ENCODE measurements at places on chromosomes 7 and 10.

- DNase-seq, result no peak
These were observed 472.8 kb upstream of the STEAP1 start for GRCh38 chr7:89681448-89681847.

GRCh38 chr10:124917428-124918190 is 24.3 kb upstream of the ZRANB1 start:
- peak; percentile 17 for DNase-seq

DNA sequence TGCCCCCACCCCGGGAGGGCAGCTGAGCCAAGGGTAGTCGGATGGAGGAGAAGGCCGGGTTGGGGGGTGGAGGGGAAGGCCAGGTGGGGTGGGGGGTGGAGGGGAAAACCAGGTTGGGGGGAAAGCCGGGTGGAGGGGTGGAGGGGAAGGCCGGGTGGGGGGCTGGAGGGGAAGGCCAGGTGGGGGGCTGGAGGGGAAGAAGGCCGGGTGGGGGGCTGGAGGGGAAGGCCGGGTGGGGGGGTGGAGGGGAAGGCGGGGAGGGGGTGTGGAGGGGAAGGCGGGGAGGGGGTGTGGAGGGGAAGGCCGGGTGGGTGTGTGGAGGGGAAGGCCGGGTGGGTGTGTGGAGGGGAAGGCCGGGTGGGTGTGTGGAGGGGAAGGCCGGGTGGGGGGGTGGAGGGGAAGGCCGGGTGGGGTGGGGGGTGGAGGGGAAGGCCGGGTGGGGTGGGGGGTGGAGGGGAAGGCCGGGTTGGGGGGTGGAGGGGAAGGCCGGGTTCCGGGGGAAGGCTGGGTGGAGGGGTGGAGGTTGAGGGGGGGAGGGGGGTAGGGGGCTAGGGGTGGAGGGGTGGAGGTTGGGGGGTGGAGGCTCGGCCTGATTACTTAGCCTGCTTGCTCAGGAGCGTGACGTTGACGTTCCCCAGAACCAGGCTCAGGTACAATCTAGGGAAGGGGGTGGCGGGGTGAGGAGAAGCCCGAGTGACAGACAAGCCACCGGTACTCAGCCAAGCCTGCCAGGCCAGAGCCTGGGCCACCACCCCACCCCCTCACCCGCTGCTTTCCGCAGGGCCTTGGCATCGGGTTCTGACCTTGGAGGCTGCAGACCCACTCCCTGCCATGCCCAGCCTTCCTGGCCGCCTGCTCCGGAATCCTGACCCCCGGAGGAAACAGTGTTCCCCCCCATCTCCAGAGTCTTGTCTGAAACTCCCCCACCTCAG is 5.6 kb downstream of the TMEM120A start:
- no peak for DNase-seq

GRCh38 chr7:147547252-147547897 is 1043.2 kb upstream of the C7orf33 start:
- DNase-seq, result no peak

- no peak for DNase-seq
These were observed 88.8 kb upstream of the MDFIC start for GRCh38 chr7:114832906-114833595.

DNA sequence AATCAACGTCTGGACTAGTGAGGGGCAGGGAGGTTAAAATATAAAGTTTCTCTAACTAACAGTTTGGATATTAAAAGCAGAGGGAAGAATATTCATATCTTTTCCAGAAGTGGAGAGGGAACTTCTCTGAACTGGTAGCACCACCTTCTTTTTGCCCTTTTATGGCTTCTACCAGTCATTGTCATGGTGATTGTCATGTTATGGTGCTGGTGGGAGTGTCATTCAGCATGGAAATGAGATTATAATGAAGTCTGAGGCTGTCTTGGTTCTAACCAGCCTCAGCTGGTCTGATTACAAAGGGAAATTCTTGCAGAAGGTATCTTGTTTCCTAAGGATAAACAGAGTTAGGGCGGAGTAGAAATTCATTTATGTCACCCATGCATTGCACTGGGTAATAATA is 523.8 kb downstream of the ZWINT start:
- no peak for DNase-seq

- no peak for DNase-seq
These were observed 36.8 kb downstream of the WIPF3 start for GRCh38 chr7:29843093-29843492.

- no peak for DNase-seq
These were observed 198.1 kb downstream of the REEP3 start for GRCh38 chr10:63719226-63719856.

DNA sequence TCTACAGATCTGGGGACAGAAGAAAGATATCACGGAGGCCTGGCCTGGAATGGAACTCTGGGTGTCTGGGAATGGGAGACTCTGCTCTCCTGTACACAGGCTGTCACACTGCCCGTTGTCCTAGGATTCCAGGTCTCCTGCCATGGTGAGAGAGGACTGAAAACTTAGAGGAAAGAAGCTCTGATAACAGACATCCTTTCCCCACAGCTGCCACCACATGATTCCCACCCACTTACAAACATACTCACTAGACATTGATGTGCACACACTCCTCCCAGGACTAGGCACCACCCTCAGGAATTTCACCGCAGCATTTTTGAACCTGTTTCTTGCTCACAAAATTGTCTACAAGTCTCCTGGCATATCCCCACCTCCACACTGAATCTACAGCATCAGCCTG is 5.7 kb downstream of the ZNF92 start:
- DNase-seq, result no peak

- DNase-seq, result no peak
These were observed 163.7 kb upstream of the PRPS1L1 start for GRCh38 chr7:18191341-18191740.

DNA sequence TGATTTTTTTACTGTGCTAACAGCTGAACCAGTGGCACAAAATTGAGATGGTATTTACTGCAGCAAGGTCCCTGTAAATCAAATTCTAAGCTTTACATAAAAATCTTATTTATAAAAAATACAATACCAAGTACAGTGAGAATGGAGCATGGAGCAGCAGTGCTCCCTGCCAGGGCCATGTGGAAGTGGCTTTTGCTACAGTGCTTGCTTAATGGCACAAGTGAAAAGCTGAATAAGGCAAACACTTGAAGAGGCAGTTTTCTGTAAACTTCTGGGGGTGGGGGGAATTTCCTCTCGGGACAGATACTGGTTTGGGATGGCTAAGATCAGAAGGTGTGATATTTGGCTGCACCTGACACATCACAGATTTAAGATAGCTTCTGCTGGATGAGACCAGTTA is 27.5 kb downstream of the AP3M1 start:
- DNase-seq, result no peak
